Activated CD8-positive, alpha-beta T cell treated with anti-CD3 and anti-CD28 coated beads, Interleukin-2, amount 10 ng/mL, durations not matched to agents 7 days and 5 days (primary cell): ENCODE measurements at places on chromosomes 4 and X. TPM values are rescaled to one million over a fixed set of nuclear protein-coding genes. Genes with fewer than 3 reads are reported as not detected.

Gene TREX2
- 3.6 TPM for total RNA-seq

Gene SPANXN3
- total RNA-seq: not detected

Gene MTMR8
- total RNA-seq: 4.0 TPM

Gene TBC1D8B
- total RNA-seq: 0.23 TPM

Gene TMPRSS11F
- not detected for total RNA-seq

Gene CNOT6L
- 107 TPM for total RNA-seq

Gene CYSLTR1
- total RNA-seq: 2.8 TPM

Gene F8A2
- not detected for total RNA-seq

- DNase-seq: no peak
Measured at GRCh38 chr4:5711479-5712184, 631 bp downstream of the EVC start.

DNA sequence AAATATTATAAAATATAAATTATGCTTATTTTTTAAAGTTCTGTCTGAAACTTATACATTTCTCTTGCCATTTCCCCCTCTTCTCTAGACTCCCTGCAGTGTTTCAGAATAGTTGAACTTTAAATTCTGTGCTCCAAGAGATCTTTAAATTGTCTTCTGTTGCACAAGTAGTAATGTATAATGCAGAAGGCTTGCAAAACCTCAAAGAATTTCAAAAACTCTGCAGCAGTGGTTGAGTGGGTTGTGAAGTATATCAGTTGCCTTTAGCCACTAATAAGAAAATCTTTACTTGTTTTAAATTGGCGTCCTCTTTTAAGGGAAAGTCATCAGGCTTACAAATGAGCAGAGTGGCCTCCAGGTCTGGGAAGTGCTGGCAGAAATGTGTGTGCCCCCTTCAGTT, 1153.3 kb upstream of the PABPC4L start:
- no peak for DNase-seq

GRCh38 chr4:161463436-161463835, 700.4 kb downstream of the FSTL5 start:
- no peak for DNase-seq

DNA sequence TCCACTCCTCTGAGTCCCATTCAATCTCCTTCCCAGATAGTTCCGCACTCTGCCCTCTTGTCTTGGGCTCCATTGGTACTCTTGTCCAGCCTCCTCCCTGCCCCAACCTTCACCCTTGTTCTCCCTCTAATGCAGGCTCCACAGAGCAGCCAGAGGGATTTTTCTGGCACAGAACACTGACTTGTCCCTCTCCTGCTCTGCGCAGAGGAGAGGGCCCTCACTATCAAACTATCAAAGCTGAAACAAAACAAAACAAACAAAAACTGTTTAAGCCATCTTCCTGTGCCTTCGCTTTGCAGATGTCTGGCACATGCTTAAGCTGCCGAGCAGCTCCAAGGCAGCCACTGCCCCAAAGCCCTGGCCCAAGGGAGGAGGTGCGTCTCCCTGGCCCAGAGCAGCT, 2.9 kb downstream of the CNGA2 start:
- no peak for DNase-seq

GRCh38 chr4:138161351-138161750, 80.8 kb downstream of the SLC7A11 start:
- no peak for DNase-seq

GRCh38 chrX:39603230-39603629, 494.5 kb downstream of the BCOR start:
- DNase-seq: no peak

DNA sequence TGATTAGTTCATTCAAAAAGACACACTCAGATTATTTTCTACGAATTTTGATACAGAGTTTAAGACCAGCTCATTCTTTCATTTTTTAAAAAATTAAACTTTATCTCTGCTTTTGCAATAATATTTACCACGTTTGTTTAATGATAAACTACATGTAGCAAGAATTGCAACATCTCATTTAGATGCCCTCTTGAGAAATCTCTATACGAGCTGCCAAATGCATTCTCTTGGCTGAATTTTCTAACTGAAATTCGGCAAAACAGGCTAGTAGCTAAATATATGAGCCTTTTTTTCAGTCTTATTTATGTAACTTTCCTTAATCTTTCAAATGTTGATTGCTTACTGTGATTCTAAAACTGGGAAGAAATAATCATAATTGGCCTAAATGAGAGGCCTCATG, 2.1 kb upstream of the GC start:
- DNase-seq: no peak

DNA sequence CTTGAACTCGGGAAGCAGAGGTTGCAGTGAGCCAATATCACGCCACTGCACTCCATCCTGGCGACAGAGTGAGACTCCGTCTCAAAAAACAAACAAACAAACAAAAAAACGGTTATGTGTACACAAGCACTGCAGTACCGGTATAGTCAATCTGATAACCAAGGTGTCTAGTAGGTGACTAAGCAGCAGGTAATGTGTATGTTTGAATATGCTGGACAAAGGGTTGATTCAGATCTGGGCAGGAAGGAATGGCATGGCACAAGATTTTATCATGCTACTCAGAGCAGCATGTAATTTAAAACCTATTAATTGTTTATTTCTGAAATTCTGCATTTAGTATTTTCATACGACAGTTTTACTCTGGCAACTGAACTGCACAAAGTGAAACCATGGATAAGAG, 41.7 kb downstream of the MAGEC1 start:
- DNase-seq: no peak

DNA sequence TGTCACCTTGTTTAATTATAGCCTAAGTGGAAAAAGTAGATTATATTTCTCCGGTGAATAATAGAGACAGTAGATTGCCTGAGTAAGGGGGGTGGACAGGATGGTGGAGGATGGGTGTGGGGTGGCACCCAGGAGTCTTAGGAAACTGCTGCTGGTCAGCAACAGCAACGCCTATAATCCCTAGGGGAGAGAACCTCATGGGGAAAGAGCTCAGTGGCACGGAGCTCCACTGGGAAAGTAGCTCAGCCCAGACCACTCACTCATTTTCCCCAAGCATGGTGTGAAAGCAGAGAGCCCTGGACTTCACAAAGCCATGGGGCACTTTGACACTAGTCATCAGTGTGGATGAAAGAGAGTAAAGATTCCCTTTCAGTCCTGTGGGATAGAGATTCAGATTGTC, 31.1 kb downstream of the METTL14 start:
- no peak for DNase-seq

DNA sequence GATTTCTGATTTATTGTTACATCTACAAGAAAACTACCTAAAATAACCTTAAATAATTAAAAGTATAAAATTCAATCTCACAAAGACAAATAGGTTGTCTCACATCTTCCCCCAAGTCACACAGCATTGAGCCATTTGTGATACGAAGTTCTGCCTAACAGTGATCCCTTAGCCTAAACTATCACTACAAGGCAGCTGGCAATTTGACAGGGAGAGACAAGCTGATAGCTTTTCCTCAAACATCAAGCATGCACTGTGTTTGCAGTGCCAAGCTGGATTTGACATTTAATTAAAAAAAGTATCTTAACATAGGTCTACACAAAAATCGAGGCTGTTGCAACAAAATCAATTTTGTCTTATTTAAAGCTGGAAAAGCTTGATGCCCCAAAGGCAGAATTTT, 464.7 kb upstream of the TRAM1L1 start:
- no peak for DNase-seq

DNA sequence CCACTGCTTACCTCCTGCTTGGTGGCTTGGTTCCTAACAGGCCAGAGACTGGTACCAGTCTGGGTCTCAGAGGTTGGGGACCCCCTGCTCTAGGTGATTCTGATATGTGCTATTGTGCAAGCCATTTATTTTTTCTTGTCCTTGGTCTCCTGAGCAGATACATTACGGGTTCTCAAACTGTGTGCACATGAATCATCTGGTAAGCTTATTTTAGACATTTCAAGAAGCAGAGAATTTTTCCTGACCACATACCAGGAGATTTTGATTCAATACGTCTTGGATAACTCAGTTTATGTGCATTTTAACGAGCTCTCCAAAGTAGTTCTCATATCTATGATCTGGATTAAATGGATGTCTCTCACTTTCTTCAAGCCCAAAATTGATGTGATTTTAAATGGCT, 77.2 kb downstream of the FHIP1A start:
- DNase-seq: no peak
